ENCODE measurements at places on chromosomes 1 and 21. TPM values are rescaled to one million over a fixed set of nuclear protein-coding genes. Genes with fewer than 3 reads are reported as not detected.

DNA sequence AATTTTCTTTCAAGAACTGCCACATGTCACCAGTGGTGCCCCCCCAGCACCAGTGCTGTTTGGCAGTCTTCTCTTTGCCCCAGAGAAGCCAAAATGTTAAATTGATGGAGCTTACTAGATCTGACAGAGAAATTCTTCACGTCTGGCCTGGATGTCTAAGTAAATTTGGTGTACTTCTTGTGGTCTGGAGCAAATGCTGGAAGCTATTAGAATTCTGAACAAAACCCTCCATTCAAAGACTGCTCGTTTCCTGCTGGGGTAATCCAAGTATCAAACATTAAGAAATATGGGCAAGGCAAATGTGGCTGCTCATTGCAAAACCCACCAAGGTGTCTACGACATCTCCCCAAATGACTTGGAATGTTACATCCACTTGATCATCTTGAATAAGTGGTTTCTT is 92.3 kb downstream of the ROR1 start:
- no peak for DNase-seq

The PAQR6 gene
- 3.3 TPM for total RNA-seq

DNA sequence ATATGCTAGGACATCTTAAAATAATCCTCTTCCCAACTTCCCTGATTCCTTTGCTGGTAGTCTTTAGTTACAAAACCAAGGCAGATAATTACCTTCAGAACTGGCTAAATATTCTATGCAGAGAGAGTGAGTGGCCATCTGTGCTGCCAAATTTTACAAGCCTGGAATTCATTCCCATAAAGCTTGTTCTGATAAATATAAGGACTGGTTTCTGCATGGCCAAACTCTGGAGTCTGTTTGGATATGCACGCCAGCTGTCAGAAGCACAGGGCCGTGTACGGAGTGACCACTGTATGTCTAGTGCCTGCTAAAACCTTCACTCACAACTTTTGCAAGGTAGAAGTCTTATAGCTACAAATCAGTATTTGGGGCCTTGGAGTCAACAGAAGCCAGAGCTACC is 66.5 kb upstream of the RAVER2 start:
- no peak for DNase-seq

The CD1B gene
- total RNA-seq = not detected

The OR2G6 gene
- total RNA-seq = not detected

DNA sequence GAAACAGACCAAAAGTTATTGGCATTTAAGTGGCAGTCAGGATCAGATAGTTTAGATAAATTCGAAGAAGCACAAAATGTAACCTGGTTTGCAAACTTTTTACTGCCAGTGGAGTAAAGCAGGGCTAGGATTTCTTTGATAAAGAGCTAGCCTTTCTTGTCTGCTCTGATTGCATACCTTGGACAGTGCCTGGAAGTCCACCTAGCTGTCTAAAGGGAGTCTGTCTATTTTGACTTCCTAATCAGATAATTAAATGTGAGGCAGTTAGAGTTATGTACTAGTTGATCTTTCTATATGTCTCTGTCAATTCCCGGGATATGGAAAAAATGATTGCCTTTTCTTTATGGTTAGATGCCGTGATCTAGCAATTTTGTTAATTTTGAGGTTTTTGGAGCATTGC is 4.1 kb downstream of the GPSM2 start:
- DNase-seq = no peak

The SH3BGR gene
- total RNA-seq = 5.8 TPM

GRCh38 chr1:111769517-111770146 is 13.9 kb downstream of the DDX20 start:
- no peak for DNase-seq

The RHCE gene
- total RNA-seq = 0.65 TPM

- DNase-seq = no peak
These were observed 10.2 kb downstream of the USP24 start for GRCh38 chr1:55204997-55205396.

The RTCA gene
- 16.6 TPM for total RNA-seq

The ARHGAP29 gene
- total RNA-seq = 20.3 TPM

GRCh38 chr1:40394491-40395172 is 21.1 kb downstream of the SMAP2 start:
- no peak for DNase-seq

GRCh38 chr1:11516961-11517635 is 38.1 kb downstream of the DISP3 start:
- no peak for DNase-seq

- DNase-seq = no peak
These were observed 90.0 kb upstream of the HNRNPU start for GRCh38 chr1:244954359-244954758.

The ATP1B1 gene
- total RNA-seq = 70.3 TPM

DNA sequence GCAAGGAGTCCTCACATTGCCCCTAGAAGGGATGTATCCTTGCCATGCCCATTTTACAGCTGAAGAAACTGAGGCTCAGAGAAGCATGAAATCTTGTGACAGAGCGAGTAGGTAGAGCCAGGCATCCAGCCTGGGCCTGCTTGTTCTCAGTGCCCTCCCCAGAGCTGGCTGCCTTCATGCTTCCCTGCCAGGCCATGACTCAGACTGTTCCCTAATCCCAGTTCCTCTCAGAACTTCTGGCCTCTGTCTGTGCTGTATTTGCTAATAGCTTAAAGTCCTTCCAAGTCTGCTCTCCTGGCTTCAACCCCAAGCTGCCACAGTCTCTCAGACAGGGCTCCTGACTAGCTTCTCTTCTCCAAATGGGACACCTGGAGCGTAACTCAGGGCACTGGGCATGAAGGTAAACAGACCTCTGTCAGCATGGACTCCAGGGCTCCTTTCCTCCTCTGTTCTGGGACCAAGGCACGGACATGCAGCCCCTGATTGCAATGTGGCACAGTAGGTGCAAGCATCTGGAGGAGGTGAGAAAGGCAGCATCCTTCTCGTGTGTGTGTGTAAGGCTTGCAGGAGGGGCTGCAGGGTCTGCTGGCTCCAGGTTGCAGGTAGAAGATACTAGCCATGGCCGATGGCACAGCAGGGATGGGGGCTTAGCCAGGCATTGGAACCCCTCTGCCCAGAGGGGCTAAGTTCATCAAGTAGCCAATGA is 122.7 kb downstream of the HMGB4 start:
- no peak for DNase-seq

DNA sequence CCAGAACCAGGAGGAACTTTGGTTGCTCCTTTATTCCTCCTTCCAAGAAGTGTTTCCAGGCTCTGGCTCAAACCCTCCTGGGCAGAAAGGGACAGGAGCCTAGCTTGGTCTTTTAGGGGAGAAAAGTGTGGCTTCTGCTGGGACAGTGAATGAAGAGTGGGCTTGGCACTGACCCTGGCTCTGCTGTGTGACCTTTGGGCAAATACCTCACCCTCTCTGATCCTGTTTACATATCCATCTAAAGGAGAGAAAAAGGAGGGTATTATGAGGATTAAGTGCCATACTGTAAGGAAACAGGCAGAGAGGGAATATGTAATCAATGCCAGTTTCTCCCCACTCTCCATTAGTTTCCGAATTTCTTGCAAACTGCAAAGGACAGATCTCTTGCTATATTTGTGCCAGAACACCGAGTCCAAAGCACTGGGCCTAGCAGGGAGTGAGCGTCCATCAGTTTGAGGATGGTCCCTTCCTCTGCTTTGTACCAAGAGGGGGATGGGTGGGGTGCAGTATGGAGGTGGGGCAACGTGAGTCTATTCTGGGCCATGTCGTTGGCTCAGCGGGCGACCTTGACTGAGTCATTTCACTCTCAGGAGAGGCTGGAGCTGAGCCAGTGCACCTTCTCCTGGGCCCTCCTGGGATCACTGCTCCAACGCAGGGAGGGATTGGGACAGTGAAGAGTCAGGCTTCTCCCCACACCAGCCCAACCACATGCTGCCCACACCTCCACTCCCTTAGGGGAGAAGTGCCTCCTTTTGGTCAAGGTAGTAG is 38.4 kb downstream of the IGSF21 start:
- no peak for DNase-seq

DNA sequence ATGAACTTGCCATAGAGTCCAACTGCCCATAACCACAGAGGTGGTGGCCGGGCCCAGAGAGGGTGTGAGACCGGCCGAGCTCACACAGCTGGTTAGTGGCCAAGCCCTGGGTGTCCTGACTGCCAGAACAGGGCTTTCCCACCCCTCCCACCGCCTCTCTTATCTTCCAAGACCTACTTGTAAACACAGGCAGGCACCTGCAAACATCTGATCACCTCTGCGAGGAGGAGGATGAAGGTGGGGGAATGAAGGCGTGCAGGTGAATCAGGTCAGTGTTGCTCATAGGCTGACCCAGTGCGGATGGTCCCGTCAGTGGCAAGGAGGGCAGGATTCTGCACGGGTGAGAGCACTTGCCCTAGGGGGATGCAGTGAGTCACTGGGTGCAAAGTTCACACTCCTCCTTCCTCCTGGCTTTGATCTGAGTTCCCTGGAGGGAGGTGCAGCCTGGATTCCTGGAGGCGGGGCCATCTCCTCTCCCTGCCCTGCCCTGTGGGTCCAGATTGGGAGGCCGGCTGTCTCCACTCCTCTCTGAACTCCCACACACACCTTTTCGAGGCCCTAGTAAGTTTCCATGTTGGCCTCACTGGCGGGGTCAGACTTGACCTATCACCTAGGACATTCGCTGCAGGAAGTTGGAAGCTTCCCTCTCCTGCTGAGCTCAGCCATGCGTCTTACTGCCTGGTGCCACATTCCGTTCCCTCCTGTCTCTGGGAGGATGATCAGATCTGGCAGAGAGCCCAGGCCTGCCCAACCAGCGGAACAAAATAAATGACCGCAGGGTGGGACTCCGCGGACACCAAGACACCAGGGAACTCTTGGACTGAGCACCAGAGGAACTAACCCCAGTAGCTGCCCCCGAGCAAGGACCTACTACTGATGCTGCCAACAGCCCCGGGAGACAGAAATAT is 7.3 kb downstream of the UQCRHL start:
- peak; percentile 86 for DNase-seq

The GNG12 gene
- 17.3 TPM for total RNA-seq

The ARHGEF16 gene
- 8.1 TPM for total RNA-seq

GRCh38 chr1:31412732-31413404 is at the start of gene SERINC2:
TSS of gene SERINC2 (plus strand) at chr1:31413213. CDS start at chr1:31413266, 53 bp downstream.
- DNase-seq = peak; percentile 65

DNA sequence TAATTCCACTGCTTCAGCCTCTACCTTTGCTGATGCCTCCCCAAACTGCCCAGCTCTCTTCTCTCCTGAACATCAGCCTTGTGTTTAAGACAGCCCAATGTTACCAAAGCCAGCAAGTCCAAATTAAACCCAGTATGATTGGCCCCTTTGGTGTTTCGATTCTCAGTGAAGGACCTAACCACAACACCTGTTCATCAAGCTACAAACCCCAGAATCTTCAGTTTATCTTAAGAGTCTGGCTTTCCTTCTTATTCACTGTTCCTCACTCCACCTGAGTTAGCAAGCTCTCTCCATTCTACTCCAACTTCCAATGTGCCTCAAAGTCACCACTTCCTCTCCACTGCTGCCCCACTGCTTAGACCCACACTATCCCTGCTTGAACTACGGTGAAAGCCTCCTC is 25.5 kb upstream of the ITPKB start:
- DNase-seq = no peak

The HMCN1 gene
- total RNA-seq = 8.6 TPM

The SAMSN1 gene
- 1.6 TPM for total RNA-seq

The LRRC71 gene
- not detected for total RNA-seq

DNA sequence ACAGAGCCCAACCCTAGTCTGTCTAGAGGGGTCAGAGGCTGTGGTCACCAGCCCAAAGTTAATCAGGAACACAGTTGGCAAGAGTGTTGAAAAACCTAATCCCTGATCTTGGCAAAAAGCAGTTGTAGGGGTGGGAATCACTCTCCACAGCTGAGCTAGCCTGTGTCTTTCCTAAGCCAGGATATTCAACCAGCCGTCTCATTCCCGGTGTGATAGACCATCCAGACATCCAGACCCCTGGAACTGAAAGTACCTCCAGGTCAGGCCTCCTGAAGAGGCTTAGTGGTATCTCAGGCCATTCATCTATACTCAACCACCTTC is 4.9 kb downstream of the LHX9 start:
- no peak for DNase-seq

- DNase-seq = no peak
These were observed 15.0 kb upstream of the ACTA1 start for GRCh38 chr1:229448845-229449244.

DNA sequence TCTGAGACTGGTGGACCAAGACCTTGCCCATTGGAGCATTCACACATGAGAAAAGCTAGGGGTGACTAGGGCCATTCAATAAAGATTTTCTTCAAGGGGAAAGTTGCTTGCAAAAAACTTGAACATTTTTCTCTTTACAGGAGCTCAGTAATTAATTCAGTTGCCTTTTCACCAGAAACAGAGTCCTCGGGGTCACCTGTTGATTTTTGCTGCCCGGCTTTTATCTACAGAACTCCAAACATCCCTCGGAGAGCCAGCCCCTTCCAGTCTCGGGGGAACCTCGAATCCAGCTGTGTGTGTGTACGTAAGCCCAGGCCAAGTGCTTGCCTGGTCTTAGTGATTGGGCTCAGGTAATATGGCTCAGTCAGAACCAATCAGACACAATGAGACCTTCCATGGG is 47.5 kb downstream of the PCNX2 start:
- DNase-seq = no peak

DNA sequence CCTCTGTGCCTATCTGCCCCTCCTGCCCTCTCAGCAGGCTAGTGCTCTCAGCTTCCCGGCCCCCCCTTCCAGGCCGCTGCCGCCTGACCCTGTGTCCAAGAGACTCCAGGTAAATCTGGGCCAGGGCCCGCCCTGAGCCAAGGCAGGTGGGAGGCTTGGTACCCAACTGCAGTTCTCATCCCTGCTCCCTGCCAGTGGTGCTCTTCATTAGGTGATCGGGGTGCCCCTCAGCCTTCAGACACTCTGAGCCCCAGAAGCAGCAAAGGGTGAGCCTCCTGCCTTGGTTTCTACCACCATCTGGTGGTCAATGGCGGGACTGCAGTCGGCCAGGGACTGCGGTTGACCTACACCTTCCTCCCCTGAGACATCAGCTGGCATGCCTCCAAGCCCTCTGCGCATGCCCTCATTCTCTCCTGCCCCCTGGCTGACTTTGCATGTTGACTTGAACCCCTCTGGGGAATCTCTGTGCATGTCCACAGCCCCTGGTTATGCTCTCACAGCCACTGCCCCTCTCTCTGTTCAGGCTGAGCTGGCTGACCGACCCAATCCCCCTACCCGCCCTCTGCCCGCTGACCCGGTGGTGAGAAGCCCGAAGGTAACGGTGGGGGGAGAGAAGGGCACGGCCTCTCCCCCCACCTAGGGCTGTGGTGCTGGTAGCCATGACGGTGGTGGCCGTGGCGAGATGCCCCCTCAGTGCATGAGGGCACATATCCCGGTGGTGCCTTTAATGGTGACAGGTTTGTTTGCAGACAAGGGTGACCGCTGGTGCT is 2.0 kb upstream of the EFNA4 start:
- peak; percentile 91 for DNase-seq

GRCh38 chr1:91900562-91900961 is 14.6 kb upstream of the TGFBR3 start:
- no peak for DNase-seq

GRCh38 chr1:169363046-169363730 is 4.4 kb downstream of the NME7 start:
- DNase-seq = no peak
